ENCODE measurements at places on chromosomes 12 and 14. TPM values are rescaled to one million over a fixed set of nuclear protein-coding genes. Genes with fewer than 3 reads are reported as not detected.

DNA sequence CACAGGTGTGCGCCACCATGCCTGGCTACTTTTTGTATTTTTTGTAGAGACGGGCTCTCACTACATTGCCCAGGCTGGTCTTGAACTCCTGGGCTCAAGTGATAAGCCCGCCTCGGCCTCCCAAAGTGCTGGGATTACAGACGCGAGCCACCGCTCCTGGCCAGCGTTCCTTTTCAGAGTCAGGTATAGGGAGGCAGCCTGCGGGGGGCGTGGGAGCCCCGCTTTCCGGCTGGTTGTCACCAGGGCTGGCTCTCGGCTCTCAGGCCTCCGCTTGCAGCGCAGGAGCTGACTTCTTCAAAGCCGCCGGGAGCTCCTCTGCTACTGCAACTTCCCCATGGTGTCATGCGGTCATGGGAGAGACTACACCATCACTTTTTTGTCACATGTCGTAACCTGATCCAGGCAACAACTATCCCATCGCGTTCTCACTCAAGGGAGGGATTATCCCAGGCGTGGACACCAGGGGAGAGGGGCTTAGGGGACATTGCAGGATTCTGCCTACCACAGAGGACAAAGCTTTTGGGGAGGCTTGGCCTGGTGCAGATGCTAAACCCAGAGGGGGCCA, 129.4 kb downstream of the SCARB1 start:
- DNase-seq = no peak
- no peak overlapping the region for H3K27ac ChIP-seq
- no peaks in the 10 kb centered on the region for H3K4me1 ChIP-seq
- no peak overlapping the region for H3K4me3 ChIP-seq
- H3K36me3 ChIP-seq = no peaks in the 10 kb centered on the region

DNA sequence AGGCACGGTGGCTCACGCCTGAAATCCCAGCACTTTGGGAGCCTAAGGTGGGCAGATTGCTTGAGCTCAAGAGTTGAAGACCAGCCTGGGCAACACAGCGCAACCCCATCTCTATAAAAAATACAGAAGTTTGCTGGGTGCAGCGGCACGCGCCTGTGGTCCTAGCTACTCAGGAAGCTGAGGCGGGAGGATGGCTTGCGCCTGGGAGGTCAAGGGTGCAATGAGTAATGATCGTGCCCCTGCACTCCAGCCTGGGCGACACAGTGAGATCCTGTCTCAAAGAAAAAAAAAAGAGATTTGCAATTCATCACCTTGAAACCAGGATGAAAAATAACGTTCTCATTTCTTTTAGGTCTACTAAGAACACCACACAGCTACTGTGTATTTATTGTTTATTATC, 4.0 kb downstream of the STX2 start:
- peaks cover 24% of the 10 kb centered on the region for H3K4me1 ChIP-seq
- H3K27me3 ChIP-seq = no peaks in the 10 kb centered on the region
- no peaks in the 10 kb centered on the region for H3K36me3 ChIP-seq
- no peak for DNase-seq
- H3K27ac ChIP-seq = no peak overlapping the region

GRCh38 chr12:32252199-32253073, 145.8 kb downstream of the BICD1 start:
- H3K27me3 ChIP-seq = no peaks in the 10 kb centered on the region
- H3K27ac ChIP-seq = no peak overlapping the region
- no peaks in the 10 kb centered on the region for H3K4me1 ChIP-seq

DNA sequence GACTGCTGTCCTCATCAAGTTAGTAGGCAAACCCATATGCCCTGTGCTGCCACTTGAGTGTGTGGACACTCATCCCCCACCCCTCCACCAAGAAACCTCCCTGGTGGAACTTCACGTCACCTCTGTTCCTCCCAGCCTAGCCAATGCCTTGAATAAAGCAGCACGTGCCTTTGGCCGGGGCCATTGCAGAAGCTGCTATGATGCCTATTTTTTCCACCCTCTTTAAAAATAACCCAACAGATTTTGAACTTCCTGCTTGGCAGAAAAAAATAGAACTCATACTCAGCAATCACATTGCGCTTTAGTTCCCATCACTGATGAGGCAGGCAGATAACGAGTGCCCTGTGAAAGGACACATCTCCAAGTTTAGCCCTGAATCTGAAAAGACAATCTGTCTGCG, 23.1 kb upstream of the PWP1 start:
- no peaks in the 10 kb centered on the region for H3K4me1 ChIP-seq
- no peak overlapping the region for H3K4me3 ChIP-seq
- no peak overlapping the region for H3K27ac ChIP-seq
- no peak for DNase-seq
- peaks cover 4% of the 10 kb centered on the region for H3K36me3 ChIP-seq

GRCh38 chr14:77086017-77086727, 11.9 kb upstream of the CIPC start:
- DNase-seq = no peak
- H3K27ac ChIP-seq = peak overlapping the region; percentile 50
- no peak overlapping the region for H3K4me3 ChIP-seq
- no peaks in the 10 kb centered on the region for H3K27me3 ChIP-seq

ABCD2 gene
- total RNA-seq = 0.24 TPM

GRCh38 chr12:6792522-6793201, 3.3 kb downstream of the CD4 start:
- H3K4me1 ChIP-seq = no peaks in the 10 kb centered on the region
- DNase-seq = no peak
- H3K27ac ChIP-seq = peak overlapping the region; percentile 45
- no peaks in the 10 kb centered on the region for H3K27me3 ChIP-seq
- peak overlapping the region; percentile 16 for H3K4me3 ChIP-seq
- H3K36me3 ChIP-seq = no peaks in the 10 kb centered on the region

PZP gene
- not detected for total RNA-seq

DDX11 gene
- 81.6 TPM for total RNA-seq

DNA sequence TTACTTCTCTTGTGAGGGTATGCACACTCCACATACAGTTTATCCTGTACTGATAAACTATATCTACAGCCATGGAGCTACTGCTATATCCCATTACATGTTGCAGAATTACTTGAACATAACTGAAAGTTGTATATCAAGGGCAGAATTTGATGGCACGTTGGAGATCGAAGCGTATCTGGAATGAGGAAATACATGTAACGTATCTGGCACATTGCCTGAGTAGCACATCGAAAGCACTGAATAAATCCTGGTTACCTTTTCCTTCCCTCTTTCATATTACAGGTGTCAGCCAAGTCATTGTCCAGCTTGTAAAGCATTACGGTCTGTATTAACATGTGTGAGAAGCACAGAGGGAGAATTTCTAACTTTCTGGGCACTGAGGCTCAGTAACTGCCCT, 42.1 kb upstream of the LIN7A start:
- H3K27ac ChIP-seq = no peak overlapping the region
- H3K4me3 ChIP-seq = no peak overlapping the region
- H3K36me3 ChIP-seq = no peaks in the 10 kb centered on the region
- no peaks in the 10 kb centered on the region for H3K4me1 ChIP-seq
- DNase-seq = no peak
- no peaks in the 10 kb centered on the region for H3K27me3 ChIP-seq

DNA sequence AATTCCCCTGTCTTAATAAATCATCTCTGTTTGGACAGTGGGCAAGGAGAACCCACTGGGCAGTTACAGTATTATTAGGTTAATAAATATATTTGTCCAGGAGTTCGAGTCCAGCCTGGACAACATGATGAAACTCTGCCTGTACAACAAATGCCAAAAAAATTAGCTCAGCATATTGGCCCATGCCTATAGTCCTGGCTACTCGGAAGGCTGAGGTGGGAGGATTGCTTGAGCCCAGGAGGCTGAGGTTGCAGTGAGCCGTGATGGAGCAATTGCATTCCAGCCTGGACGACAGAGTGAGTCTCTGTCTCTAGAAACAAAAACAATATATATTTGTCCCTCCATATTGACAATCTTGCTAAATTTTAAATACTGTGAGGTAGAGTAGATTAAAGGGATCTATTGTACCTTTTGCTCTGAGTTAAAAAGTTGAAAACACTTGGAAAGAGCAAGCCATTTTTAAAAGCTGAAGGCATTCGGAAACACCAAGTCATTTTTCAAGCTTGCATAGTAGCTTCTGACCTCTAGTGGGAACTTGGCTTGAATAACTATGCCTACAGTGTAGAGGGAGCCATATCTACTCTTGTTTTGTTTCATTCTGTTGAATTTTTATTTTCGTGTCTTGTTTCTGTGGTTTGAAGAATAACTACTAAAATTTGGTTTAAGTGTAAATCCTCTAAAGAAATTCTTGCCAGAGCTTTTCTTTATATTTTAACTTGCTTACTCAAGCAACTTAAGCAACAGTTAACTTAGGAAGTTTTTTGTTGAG, 14.6 kb upstream of the EEA1 start:
- no peaks in the 10 kb centered on the region for H3K4me1 ChIP-seq
- no peak overlapping the region for H3K27ac ChIP-seq
- H3K36me3 ChIP-seq = no peaks in the 10 kb centered on the region
- DNase-seq = no peak
- H3K4me3 ChIP-seq = no peak overlapping the region

GRCh38 chr12:91978143-91978542, 167.5 kb downstream of the BTG1 start:
- no peak for DNase-seq
- H3K4me1 ChIP-seq = no peaks in the 10 kb centered on the region
- no peak overlapping the region for H3K27ac ChIP-seq
- no peak overlapping the region for H3K4me3 ChIP-seq
- no peaks in the 10 kb centered on the region for H3K27me3 ChIP-seq
- H3K36me3 ChIP-seq = no peaks in the 10 kb centered on the region

PMCH gene
- not detected for total RNA-seq

CCDC197 gene
- not detected for total RNA-seq

DNA sequence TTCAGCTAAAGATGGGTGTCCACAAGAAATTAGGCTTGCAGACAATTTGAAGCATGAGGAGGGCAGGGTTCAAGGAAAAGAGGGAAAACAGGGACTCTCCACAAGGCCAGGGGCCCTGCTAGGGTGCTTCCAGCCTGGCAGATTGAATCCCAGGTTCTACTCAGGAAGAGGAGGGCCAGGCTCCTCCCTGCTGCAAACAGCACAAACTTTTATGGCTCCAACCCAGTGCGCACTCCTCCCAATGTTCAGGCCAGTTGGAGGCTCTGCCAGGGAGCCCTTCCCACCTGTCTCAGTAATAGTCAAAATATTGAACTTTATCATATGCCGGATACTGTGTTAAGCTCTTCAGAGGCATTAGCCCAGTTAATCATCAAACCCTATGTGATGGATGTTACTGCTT, 244.4 kb downstream of the SYT1 start:
- no peak for DNase-seq
- H3K4me3 ChIP-seq = no peak overlapping the region
- H3K36me3 ChIP-seq = no peaks in the 10 kb centered on the region
- no peaks in the 10 kb centered on the region for H3K27me3 ChIP-seq
- H3K4me1 ChIP-seq = no peaks in the 10 kb centered on the region
- no peak overlapping the region for H3K27ac ChIP-seq

INHBC gene
- not detected for total RNA-seq

GRCh38 chr12:105047308-105047707, 37.0 kb downstream of the ALDH1L2 start:
- peaks cover 4% of the 10 kb centered on the region for H3K36me3 ChIP-seq
- H3K4me3 ChIP-seq = no peak overlapping the region
- DNase-seq = no peak
- H3K27me3 ChIP-seq = no peaks in the 10 kb centered on the region
- no peaks in the 10 kb centered on the region for H3K4me1 ChIP-seq

DNA sequence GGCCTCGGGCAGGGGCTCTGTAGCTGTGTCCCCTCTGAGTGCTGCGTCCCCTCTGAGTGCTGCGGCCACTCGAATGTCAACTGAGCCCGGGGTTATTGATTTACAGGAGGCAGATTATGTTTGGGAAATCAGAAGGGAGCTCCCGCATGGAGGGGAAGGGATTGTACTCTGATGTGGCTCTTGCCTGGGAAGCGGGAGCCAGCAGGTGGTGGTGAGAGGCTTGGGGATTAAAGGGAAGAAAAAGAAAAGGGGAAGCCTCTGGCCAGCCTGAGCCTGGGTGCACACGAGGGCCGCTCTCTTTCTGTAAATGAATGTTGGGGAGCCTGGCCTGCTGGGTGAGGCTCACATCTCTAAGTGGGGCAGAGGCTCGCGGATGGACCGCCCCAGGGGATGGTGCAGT, 143.7 kb downstream of the AACS start:
- no peak for DNase-seq
- H3K4me1 ChIP-seq = no peaks in the 10 kb centered on the region
- no peak overlapping the region for H3K27ac ChIP-seq
- peaks cover 6% of the 10 kb centered on the region for H3K27me3 ChIP-seq

DNA sequence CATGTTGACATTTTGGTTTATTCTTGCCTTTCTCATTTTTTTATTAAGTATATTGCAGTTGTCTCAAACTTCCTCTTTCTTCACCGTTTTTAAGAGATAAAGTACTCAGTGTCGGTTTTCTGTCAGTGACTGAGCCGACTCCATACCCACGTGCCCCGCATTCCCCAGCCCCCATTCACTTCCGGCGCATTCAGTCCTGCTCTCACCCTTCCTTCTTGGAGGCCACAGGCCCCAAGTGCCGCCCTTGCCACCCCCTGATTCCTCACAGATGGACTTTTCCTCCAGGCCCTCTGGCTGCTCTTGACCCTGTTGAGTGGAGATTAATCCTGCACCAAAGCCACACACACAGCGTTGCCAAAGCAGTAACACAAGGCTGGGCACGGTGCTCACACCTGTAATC, 19.1 kb upstream of the DNAH10 start:
- no peak for DNase-seq
- peaks cover 91% of the 10 kb centered on the region for H3K36me3 ChIP-seq
- H3K27ac ChIP-seq = no peak overlapping the region
- H3K4me3 ChIP-seq = no peak overlapping the region
- no peaks in the 10 kb centered on the region for H3K4me1 ChIP-seq
- H3K27me3 ChIP-seq = no peaks in the 10 kb centered on the region

DNA sequence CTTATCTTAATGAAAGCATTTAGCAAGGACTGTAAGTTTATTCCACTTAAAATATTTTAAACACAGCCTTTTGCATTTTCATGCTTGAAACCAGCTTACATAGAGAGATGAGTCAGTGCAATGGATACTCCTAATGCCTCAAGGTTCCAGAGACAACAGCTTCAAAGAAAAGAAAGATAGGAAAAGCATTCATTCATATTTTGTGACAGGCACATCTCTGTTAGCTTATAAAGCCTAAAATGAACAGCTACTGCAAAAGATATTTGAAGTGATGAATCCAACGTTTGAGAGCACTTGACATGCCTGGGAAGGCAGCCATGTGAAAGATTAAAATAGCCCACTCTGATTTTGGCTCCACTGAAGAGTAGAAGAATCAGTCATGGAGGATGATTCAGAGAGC, 814.5 kb downstream of the RPS29 start:
- DNase-seq = no peak
- H3K27me3 ChIP-seq = no peaks in the 10 kb centered on the region
- no peak overlapping the region for H3K27ac ChIP-seq
- H3K4me3 ChIP-seq = no peak overlapping the region

GRCh38 chr14:73750531-73750901, 36.3 kb upstream of the PNMA1 start:
- no peaks in the 10 kb centered on the region for H3K36me3 ChIP-seq
- no peak for DNase-seq
- peak overlapping the region; percentile 100 for H3K27ac ChIP-seq
- H3K27me3 ChIP-seq = no peaks in the 10 kb centered on the region
- peaks cover 100% of the 10 kb centered on the region for H3K4me1 ChIP-seq

DNA sequence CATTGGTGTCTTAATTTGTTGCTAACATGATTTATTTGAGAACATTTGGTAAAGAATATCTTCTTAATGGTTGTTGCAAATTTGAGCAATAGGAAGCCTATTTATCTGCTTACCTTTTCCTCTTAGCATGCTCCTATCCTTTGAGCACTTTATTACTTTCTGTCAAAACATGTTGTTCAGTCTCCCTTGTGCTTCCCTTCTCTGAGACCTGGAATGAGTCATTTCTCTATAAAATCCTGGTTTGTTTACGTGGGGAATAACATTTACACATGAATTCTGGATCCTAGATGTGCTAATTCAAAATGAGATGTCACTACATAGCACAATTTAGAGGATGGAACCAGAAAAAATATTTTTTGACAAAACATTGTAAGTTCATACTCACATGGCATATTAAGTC, 844.0 kb upstream of the LRFN5 start:
- no peaks in the 10 kb centered on the region for H3K4me1 ChIP-seq
- DNase-seq = no peak
- H3K27me3 ChIP-seq = no peaks in the 10 kb centered on the region
